Activated CD4-positive, CD25-positive, alpha-beta regulatory T cell treated with anti-CD3 and anti-CD28 coated beads, Interleukin-2, amount 50 U/mL, for 72 hours (primary cell): ENCODE measurements at places on chromosomes 4 and X.

- DNase-seq, result no peak
These were observed 1487.7 kb upstream of the ADGRL3 start for GRCh38 chr4:59712470-59712869.

DNA sequence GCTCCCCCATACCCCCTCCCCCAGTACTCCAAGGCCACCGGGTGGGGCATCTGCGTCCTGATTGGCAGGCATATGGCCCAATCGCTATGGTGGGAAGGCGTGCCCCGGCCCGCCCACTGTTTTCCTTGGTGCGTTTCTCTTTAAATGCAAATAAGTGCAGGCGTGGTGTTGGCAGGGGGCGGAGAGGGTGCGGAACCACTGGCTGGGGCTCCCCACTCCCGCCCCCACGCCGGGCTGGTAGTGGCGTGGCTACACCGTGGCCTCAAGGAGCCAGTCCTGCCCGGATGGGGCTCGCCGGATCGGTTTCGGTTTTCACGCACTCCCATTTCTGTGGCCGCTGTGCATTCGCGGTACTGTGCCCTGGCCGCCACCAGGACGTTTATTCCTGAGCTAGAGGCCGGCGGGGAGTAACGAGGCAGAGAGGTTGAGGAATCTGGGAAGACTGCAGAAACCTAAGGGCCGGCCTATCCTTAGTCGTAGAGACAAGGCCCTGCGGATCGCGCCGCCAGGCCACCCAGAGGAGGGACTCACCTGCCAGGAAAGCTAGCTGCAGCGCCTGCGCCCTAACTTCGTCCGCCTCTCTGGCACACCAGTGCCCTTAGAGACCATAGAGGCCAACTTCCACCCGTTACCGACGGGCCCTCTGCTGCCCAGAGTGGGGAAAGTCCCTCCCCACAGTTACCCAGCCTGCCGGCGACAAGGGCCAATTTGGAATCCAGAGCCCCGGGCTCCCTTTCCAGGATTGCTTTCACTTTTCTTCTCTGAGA is 410 bp upstream of the AMER1 start:
- DNase-seq, result peak; percentile 82

GRCh38 chr4:159016593-159017024 is 86.3 kb upstream of the RAPGEF2 start:
- no peak for DNase-seq

DNA sequence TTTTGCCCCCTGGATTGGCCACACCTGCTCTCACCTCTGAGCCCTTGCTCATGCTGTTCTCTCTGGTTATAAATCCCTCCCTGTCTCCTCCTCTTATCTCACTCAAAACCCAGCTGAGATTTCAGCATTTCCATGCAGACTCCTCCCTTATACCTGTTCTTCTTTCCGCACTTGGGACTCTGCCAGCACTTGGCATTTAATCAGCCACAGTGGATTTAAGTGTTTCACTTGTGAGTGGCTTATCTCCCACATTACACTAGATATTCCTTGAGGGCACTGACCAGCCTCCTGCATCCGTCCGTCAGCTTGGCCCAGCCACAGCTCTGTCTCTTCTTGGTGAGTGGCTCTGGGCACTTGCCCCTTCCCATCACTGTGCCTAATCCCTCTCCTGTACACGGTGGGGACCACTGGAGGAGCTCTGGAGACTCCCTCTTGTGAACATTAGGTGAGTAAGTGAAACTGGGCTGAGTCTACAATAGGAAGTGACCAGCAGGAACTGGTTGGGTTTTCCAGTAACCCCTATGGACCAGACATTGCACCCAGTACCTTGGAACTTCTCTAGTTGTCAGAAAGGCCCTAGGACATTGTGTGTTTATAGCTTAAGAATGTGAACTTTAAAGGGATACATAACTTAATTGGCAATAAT is 19.9 kb downstream of the FGFBP1 start:
- DNase-seq, result no peak

GRCh38 chrX:117989512-117989911 is 127.1 kb downstream of the KLHL13 start:
- DNase-seq, result no peak

DNA sequence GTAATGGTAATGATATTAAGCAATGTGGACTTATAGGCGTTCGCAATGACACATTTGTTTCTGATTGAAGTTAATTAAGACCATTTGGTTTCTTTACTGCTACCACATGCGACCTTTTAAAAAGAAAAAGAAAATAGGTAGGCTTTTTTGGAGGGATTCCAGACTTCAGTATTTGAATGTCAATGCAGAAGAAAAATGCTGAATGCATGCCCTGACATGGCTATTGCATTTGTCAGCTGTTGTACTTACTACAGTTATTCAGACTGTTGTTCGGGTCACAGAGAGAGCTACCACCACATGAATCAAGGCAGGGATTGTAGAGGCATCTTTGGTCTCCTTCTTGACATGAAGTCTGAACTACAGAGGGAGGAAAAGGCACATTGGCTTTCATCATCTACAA is 163.7 kb downstream of the CORIN start:
- no peak for DNase-seq

DNA sequence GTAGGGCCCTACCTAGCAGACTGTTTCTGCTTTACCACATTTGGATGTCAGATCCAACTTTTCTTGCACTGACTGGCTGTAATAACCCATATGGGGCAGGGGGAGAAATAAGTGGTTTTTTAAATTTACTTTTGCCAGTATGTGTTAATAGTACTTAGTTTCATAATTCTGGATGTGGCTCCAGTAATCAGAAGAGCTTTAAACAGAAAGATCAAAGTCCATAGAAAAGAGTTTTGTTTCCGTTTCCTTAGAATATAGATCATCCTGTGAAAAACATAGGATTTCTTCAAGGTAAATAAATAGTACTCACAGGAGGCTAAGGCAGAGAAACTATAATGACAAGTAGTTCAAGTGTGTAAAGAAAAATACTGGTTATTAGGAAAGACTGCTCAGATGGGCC is 85.6 kb downstream of the SLC39A8 start:
- no peak for DNase-seq

DNA sequence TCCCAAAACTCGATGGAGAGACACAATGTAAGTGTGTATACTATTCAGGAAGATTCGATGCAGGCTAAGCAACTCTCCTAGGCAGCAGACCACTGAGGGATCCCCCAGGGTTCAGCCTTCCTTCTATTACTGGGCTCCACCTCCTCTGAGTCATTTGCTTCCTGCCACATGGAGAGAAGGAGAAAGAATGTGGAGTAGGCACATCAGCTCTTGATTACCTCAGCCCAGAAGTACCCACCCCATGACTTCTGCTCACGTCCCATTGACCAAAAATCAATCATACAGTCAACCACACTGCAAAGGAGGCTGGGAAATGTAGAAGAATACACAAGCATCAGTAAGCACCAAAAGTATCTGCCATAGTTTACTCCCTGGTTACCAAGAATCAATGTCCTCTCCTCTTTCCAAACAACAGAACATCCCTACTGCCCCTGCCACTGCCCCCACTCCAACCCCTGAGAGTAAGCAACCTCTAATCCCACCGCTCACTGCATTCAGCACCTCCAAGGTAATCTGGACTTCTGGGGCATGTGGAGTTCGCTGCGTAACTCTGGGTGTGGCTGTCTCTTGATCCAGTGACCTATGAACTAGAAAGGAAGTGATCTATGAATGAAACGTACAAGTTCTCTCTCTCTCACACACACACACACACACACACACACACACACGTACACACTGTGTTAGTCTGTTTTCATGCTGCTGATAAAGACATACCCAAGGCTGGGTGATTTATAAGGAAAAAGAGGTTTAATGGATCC is 91.2 kb upstream of the C1QTNF7 start:
- no peak for DNase-seq

DNA sequence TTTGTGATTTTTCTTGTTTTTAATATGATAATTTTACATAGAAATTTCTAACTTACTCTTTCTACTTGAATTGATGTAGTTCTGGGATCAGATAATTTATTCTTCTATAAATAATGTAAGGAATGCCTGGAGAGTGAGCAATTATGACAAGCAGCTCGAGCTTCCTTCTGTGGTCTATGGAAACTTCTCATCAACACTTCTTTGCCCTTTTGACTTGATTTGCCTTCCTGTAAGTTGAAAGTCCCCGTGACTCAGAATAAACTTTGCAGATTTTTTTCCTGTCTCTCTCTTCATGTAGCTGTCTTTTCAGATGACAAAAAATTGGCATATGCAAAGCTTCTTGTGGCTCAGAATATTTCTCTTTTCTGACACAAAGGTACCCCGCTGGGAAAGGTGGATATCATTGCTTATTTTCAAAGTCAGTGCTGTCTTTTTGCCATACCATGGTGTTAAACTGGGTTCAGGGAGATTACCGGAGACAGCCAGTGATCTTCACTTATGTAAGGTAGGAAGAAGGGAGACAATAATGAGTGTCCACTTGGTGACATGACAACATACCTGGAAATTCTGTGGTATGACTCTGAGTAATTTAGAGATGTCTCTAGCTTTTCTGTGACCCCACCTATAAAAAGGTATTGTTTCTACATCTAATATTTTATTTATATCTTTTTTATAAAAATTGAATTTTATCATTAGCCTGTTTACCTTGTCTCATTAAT is 278.6 kb upstream of the GNPDA2 start:
- DNase-seq, result no peak

DNA sequence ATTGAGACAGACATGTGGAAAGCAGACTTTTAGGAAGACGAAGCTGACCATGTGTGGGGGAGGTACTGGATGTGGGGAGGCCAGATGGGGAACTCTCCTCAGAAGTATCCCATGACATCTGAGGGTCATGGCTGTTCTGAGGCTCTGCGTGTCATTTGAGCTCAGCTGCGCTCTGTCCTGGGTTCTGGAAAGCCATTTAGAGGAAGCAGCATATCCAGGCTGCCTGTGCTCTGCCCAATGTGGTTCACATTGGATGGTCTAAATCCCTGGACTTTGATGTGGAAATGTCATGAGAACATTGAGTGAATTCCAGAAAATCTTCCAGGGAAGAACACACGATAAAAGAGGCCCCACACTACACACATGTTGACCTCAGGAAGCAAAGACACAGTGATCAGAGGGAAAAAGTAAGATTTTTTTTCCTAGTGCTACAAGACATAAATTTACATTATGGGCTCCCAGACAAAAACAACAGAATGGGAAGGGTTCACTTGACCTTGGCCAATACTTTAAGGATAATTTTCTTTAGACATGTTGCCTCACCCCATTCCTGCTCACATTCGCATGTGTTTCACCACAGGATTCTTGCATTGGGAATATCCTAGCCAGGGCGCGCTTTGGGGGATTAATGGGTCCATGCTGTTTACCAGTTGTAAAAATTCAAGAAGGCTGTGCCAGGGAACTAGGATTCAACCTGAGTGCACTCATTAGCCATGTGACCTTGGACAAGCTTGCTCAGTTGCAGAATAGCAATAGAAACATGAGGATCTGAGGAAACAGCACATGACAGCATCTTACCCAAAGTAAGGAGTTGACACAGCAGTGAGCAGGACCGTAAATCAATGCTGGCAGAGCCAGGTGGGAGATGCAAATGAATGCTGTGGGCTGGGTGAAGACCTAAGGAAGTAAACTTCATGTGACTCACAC is 73.2 kb upstream of the C1QTNF7 start:
- no peak for DNase-seq

DNA sequence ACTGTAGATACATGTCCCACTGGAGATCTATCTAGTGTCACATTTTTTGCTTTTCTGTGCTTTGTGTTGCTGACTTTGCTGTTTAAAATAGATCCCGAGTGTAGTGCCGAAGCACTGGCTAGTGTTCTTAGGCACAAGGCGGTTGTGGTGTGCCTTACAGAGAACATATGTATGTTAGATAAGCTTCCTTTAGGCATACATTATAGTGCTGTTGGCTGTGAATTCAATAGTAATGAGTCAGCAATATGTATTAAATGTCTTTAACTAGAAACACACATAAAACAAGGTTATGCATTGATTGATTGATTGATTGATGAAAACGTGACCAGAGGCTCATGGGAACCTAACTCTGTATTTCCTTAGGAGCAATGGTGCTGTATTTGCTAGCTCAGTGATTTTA is 56.2 kb downstream of the COX7B2 start:
- DNase-seq, result no peak

GRCh38 chr4:38114386-38115150 is 154.4 kb downstream of the PTTG2 start:
- DNase-seq, result no peak

DNA sequence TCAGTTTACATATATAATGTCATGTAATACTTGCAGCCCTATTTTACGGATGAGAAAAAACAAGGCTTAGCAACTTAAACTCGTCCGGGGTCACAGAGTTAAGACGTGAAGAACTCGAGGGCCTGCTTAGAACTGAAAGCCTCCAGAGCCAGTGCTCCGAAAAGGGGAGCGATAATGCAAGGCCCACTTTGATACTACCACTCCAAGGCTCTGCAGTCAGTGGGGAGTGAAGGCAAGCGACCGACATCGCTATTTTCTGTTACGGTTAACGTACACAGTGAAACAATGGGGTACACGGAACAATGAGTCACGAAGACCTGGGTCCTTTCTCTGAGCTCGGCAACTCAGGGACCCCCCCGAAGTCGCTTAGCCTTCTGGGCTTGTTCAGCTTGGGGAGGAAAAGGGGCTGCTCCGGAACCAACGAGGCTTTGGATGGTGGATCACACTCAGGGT is 965 bp downstream of the PPA2 start:
- DNase-seq, result no peak
